ENCODE measurements at places on chromosomes 5 and 9. TPM values are rescaled to one million over a fixed set of nuclear protein-coding genes. Genes with fewer than 3 reads are reported as not detected.

DNA sequence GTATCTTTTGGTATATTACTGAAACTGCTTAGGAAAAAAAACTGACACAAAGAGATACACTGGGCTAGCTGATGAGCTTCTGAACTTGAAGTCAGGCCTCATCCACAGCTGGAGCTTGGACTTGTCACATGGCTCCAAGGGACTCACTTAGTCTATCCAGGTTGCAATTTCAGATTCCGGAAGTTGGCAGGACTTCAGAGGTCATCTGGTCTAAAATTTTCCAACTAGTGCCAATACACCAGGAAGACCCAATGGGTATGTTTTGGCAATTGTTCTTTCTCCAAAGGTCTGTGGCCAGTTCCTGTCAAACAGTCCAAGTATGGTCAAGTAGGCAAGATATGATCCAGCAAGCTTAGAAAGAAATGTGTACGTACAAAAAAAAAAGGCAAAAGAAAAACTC, 36.7 kb downstream of the MRPS27 start:
- no peak for DNase-seq
- H3K27me3 ChIP-seq = no peaks in the 10 kb centered on the region
- H3K27ac ChIP-seq = peak overlapping the region; percentile 43
- H3K4me3 ChIP-seq = no peak overlapping the region

DNA sequence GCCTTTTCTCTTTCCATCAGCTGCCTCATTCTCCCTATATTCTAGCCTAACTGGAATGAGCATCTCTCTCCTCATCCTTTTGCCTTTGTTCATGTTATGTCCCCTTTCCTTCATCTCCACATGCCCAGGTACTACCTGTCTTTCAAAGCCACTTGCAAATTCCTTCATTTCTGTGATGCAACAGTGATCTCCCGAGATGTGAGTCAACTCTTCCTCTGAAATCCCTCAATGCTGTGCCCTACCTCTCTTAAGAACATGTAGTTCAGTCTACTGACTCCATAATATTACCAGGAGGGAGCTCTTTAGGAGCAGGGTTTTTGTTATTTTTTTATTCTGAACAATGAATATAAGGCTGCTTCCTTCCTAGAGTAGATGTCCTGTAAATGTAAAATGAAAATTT, 91.6 kb downstream of the ZNF462 start:
- no peak for DNase-seq
- no peaks in the 10 kb centered on the region for H3K4me1 ChIP-seq
- no peaks in the 10 kb centered on the region for H3K36me3 ChIP-seq
- H3K4me3 ChIP-seq = no peak overlapping the region

GRCh38 chr9:136554870-136555269, 9.0 kb upstream of the NOTCH1 start:
- DNase-seq = no peak
- no peaks in the 10 kb centered on the region for H3K36me3 ChIP-seq
- peaks cover 22% of the 10 kb centered on the region for H3K4me1 ChIP-seq
- H3K4me3 ChIP-seq = no peak overlapping the region
- no peak overlapping the region for H3K27ac ChIP-seq

- H3K27ac ChIP-seq = peak overlapping the region; percentile 6
- H3K4me1 ChIP-seq = no peaks in the 10 kb centered on the region
- no peaks in the 10 kb centered on the region for H3K27me3 ChIP-seq
Observed at GRCh38 chr9:21153336-21154017, 11.8 kb upstream of the IFNW1 start.

DNA sequence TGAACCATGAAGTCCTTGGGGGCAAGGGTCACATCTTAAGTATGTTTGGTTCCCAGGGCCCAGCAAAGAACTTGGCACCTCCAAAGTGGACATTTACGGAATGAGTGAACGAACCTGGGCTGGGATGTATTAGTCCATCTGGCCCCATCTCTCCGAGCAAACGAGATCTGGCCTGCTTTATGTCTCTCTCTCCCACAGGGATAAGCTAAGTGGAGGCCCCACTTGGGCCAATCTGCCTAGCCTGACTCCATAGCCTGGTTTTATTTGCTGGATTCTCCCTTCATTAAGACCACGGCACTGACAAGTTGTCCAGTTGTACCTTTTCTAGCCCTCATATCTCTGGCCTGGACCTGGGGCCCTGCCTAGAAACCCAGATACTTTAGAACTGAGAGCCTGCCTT, 2.1 kb downstream of the TTLL11 start:
- H3K27me3 ChIP-seq = no peaks in the 10 kb centered on the region
- H3K4me3 ChIP-seq = peak overlapping the region; percentile 93
- DNase-seq = no peak
- H3K27ac ChIP-seq = no peak overlapping the region
- H3K4me1 ChIP-seq = peaks cover 29% of the 10 kb centered on the region
- H3K36me3 ChIP-seq = no peaks in the 10 kb centered on the region

GRCh38 chr5:126816649-126817048, 39.7 kb downstream of the LMNB1 start:
- H3K27ac ChIP-seq = no peak overlapping the region
- no peaks in the 10 kb centered on the region for H3K27me3 ChIP-seq
- no peak for DNase-seq
- H3K36me3 ChIP-seq = peaks cover 14% of the 10 kb centered on the region

DNA sequence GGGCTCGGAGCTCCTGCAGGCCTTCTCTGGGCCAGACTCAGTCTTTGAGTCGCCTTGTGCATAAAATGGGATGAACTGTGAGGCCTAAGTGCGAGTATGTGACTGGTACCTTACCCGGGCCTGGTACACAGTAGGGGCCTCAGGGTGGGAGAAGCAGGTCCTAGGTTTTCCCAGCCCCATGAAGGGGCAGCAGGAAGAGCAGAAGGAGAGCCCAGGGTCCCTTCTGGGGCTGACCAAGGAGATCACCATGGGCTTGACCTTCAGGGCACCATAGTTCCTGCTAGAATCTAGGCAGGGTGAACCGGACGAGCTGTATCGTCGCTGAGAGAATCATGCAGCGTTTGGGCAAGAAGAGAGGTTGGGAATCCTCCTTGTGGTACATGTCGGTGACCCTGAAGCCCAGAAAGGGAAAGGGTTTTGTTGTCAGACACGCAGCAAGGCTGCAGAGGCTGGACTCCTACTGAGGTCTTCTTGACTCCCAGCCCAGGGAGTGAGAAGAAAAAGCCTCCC, 373 bp upstream of the PHYKPL start:
- H3K27me3 ChIP-seq = no peaks in the 10 kb centered on the region
- H3K36me3 ChIP-seq = peaks cover 26% of the 10 kb centered on the region
- peak overlapping the region; percentile 99 for H3K27ac ChIP-seq

- H3K27ac ChIP-seq = no peak overlapping the region
- H3K27me3 ChIP-seq = peaks cover 4% of the 10 kb centered on the region
- peaks cover 5% of the 10 kb centered on the region for H3K4me1 ChIP-seq
- no peak for DNase-seq
- no peaks in the 10 kb centered on the region for H3K36me3 ChIP-seq
Observed at GRCh38 chr5:73523861-73524260, 25.6 kb downstream of the BTF3 start.

GRCh38 chr9:107368696-107369095, 85.6 kb downstream of the RAD23B start:
- no peak overlapping the region for H3K4me3 ChIP-seq
- no peak for DNase-seq
- H3K4me1 ChIP-seq = no peaks in the 10 kb centered on the region
- H3K27ac ChIP-seq = no peak overlapping the region
- H3K27me3 ChIP-seq = peaks cover 9% of the 10 kb centered on the region

- H3K27ac ChIP-seq = peak overlapping the region; percentile 38
- H3K36me3 ChIP-seq = no peaks in the 10 kb centered on the region
- no peaks in the 10 kb centered on the region for H3K27me3 ChIP-seq
- no peak for DNase-seq
Observed at GRCh38 chr9:38194870-38195269, 125.8 kb upstream of the SHB start.

- peaks cover 65% of the 10 kb centered on the region for H3K4me1 ChIP-seq
- H3K27ac ChIP-seq = peak within 1 kb of the TSS; percentile 97
- H3K27me3 ChIP-seq = no peaks in the 10 kb centered on the region
- peak within 1 kb of the TSS; percentile 77 for H3K4me3 ChIP-seq
- peak; percentile 89 for DNase-seq
- H3K36me3 ChIP-seq = no peaks in the 10 kb centered on the region
Observed at GRCh38 chr9:93576258-93577077, at the start of gene PHF2. Gene PHF2 (plus strand): TSS chr9:93576584. CDS start chr9:93576774, 190 bp downstream.

DNA sequence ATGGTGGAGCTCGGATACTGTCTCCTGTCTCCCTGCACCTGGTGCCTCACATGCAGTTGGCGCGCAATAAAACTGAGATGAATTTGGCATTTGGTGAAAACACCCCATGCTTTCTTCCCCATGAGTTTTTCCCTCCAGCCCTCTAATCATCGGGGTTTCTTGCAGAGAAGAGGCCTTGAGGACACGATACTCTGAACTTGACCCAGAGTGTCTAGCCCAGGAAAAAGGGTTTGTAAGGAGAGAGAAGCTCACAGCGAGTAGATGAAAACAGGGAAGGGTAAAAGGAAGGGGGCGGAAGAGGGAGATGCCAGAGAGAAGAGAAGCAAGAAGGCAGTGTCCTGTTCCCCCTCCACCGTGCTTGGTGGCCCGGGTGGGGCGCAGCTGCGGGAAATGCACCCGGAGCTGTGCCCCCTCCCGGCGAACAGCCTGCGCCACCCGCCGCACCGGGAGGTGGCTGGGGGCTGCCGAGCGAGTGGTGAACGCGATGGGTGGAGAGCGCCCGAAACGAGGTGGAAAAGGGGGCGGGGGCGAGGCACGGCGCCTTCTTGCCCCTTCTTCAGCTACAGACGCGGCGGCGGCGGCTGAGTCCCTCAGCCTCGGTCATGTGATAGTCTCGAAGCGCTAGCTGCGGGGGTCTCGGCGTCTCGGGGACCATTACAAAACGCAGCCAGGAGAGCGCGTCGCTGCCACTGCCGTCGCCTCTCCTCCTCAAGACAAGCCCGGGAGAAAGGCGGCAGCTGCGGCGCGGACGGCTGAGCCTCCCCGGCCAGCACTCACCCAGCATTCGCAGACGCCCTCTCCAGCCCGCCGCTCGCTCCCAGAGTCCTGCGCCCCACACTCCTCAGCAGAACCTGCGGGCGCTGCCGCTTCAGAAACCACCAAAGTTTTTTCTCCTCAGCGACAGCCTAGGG, 1.1 kb upstream of the FOXB2 start:
- peaks cover 100% of the 10 kb centered on the region for H3K27me3 ChIP-seq
- no peak overlapping the region for H3K27ac ChIP-seq
- no peak for DNase-seq
- peaks cover 33% of the 10 kb centered on the region for H3K4me1 ChIP-seq

DNA sequence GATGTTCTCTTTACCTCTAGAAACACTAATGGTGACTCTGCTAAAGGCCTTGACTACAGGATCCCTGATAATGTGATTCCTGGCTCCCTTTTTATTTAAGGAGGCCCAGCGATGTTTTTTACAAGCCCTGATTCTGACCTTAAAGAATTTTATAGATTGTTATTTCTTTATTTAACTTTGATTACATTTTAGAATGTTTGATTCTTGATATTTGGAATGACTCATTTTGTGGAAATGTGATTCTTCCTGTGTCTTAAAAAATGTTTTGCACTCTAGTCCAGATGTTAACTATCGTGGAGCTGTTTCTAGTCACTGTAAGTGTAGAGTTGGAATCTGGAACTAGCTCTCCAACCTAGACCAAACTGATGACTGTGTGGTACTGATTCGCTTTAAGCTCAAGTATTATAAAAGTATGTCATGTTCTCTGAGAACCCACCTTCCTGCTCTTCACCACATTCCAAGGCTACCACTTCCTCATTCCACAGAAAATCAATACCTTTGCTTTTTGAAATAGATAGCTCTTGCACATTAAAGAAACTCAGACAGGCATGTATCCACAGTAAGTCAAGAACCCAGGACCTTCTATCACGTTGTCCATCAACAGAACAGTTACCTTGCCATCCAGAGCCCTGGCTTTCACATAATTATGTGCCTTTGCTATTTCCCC, 65.2 kb downstream of the JMY start:
- no peaks in the 10 kb centered on the region for H3K4me1 ChIP-seq
- H3K36me3 ChIP-seq = peaks cover 16% of the 10 kb centered on the region
- no peak for DNase-seq
- no peak overlapping the region for H3K27ac ChIP-seq
- H3K27me3 ChIP-seq = no peaks in the 10 kb centered on the region
- no peak overlapping the region for H3K4me3 ChIP-seq

LCN1 gene
- total RNA-seq = not detected

HMGCR gene
- total RNA-seq = 31.6 TPM

NEUROG1 gene
- total RNA-seq = not detected

NR4A3 gene
- 6.7 TPM for total RNA-seq

SLC25A46 gene
- total RNA-seq = 57.4 TPM
